ENCODE measurements at places on chromosomes 1 and 21. TPM values are rescaled to one million over a fixed set of nuclear protein-coding genes. Genes with fewer than 3 reads are reported as not detected.

- DNase-seq: peak; percentile 64
These were observed 56.8 kb downstream of the RPRD2 start for GRCh38 chr1:150420560-150421265.

DNA sequence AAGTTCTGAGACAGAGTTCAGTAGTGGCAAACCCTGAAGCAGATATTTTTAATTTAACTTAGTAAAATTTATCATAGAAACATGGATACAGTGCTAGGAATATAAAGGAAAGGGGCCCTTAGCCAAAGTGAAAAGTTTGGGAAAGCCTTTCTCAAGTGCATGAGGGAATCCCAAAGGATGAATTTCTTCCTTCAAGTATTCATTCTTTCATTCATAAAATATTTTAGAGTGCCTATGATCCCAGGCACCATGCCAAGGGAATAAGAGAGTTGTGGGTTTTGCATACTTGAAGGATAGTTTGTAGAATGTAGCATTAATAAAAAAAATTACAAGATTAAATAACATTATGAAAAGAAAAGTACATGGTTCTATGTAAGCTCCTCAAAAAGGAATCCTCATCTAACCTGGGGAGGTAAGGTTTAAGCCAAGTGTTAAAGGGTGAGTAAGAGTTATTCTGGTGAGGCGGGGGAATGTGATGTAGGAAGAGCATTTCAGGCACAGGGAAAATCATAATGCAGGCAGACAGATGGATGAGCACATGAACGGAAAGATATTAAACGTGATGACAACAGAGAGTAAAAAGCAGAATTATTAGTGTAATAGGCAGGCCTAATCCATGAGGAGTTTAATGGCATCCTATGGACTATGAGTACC, 40.4 kb upstream of the NTNG1 start:
- DNase-seq: no peak

- no peak for DNase-seq
These were observed 64.2 kb downstream of the SLX9 start for GRCh38 chr21:45004059-45004422.

DNA sequence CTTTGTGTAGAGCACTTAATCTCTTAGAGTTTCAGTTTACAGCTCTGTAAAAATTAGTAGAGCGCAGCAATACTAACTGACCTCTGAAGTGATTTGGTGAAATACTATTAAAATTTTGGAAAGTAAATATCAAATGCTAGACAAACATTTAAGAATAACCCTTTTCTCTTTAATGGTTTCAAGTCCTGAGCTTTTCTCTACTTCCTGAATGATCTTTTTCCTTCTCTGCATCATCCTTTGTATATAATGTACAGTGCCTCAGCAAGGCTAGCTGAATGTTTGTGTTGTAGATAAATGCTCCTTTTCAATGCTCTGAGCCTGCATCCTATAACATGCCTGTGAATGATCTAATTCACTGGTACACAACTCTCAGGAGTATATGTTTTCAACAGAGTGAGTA, 272.9 kb downstream of the ADGRL2 start:
- no peak for DNase-seq

- no peak for DNase-seq
These were observed 273.7 kb downstream of the BARHL2 start for GRCh38 chr1:90443354-90443753.

DNA sequence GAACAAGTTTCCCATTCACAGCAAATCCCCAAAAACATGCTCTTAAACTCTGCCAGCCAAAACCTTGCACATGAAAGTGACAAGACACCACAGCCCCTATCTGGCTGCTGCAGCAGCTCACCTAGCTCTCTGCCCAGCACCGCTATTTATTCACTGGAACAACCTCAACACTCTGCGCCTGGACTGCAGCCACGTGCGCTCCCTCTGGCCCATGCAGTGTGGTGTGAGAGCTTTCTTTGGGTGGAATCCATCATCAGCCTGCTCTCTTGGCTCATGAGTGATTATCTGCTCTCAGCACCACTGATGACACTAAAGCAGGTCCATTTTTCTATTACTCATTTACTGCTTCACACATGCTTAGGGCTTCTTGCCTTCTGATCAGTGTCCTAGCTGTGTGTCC, 11.4 kb downstream of the KCNJ6 start:
- no peak for DNase-seq

DNA sequence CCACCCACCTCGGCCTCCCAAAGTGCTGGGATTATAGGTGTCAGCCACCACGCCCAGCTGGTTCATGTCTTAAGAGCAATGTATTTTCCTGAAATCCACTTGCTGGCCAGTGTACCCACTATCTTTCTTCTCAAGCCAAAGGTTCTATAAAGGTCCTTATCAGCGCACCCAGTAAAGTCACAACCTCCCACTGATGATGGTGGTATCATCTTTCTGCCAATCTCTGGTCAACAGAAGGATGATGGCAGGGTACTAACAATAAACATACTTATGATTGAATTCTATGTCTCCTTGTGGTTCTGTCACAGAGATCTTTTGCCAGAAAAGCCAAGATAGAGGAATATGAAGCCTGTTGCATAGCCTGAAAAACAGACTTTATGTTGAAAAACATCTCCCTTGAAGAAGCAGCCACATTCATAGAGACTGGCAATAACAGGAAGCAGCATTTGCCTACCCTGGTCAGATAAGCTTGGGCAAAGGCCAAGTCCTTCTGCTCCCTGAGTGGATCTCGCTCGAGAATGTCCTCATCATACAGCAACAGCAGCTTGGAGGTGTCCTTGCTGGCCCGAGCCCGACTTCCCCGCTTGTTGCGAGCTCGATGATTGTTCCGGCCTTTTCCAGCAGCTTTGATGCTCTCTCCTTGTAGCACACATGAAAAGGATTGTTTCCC, 73.0 kb downstream of the DAP3 start:
- DNase-seq: no peak

DNA sequence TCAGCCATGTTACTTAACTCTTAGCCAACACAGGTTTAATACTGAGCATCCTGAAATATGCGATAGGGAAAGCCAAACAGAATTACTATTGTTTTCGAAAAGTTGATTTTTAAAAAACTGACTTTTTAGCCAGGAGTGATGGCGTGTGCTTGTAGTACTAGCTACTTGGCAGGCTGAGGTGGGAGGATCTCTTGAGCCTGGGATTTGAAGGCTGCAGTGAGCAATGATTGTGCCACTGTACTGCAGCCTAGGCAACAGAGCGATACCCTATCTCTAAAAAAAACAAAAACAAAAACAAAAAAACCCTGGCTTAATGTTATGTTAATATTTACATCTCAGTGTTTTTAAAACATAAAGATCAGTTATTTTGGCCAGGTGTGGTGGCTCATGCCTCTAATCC, 16.7 kb downstream of the NMNAT1 start:
- DNase-seq: no peak

- DNase-seq: peak; percentile 24
These were observed 1.9 kb downstream of the C1orf198 start for GRCh38 chr1:230866171-230867070.

GRCh38 chr1:196152086-196152485, 456.2 kb downstream of the KCNT2 start:
- DNase-seq: no peak

DNA sequence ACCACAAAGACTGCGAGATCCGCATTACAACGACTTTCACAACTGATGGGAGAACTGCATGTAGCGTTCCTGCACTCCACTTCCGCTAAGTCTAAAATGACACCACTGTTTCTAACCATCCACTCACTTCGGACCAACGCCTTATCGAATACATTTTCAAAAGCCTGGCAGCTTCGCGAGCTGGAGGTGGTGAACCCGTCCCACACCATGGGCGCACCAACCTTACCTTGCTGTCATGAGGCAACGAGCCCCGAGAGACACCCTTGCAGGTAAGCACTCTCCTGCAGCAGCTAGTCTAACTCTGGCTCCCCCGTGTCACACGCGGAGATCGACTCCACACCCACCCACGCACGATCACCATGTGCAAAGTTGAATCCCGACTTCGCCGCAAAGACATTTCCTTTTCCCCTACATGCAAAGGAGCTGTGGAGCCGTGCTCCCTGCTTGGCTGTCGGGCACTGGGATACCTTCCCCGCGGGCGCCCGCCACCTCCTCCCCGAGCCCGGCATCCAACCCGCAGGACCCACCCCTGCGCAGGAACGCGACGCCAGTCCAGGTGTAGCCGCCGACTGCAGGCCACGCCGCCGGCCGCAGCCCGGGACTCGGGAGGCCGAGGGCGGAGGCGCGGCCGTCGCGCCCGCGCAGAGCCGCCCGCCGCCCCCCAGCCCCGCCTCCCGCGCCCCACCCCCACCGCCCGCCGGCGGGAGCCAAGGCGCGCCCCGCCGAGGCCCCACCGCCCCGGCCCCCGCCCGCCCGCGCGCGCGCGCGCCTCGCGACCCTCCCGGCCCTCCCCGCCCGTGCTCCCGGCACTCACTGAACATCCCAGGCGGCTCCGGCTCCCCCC, 629 bp downstream of the TAF5L start:
- DNase-seq: peak; percentile 63

DNA sequence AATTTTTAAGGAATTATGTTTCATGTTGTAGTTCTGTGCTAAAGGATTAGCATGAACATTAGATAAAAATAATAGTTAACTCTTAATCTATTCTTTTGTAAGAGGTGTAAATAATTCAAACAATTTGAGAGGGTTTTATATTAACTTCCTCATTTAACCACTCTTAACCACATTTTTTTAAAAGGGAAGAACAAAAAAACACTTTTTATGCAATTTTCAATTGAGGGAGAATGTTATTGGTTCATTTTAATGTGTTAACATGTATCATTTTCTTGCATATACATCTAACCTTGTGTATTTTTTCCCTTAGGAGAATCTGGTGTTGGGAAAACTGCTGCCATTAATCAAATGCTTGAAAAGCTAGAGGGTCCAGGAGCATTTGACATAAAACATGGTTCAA, 169.0 kb downstream of the LBR start:
- no peak for DNase-seq

- DNase-seq: no peak
These were observed 2.9 kb upstream of the PTGFRN start for GRCh38 chr1:116906812-116907211.

- no peak for DNase-seq
These were observed 3.8 kb downstream of the NCDN start for GRCh38 chr1:35561297-35561971.

DNA sequence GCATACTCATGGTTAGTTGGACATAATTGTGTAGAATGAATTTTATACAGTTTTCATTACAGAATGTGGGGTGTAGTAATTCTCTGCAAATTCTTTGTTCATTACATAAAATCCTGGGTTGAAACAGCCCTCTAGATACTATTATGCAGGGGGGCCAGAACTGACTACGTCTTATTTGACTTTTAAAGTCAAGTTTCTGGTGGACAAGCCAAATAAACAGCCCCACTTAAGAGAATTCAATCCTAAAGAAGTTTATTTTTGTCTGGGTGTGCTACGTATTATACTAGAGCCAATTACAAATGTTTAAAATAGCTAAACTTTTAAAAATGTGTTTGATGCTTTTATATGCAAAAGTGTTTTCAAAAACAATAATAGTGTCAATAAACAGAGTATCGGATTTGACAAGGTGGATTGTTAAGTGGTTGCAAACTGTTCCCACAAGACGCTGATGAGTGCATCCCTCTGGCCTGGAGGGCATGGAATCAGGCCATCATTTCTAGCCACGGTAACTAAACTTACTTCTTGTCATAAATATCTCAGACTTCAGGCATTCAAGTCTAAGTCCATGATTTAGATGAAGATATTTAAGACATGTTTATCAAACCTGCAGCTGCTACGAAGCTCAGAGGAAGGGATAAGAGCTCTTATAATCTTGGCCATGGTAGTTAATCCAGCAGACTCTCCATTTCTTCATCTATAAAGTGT, 646.3 kb downstream of the KIF26B start:
- DNase-seq: no peak

The KIF2C gene
- total RNA-seq: 1.5 TPM

The LCE2B gene
- not detected for total RNA-seq

The HSD3B2 gene
- total RNA-seq: not detected

The PRMT2 gene
- 114 TPM for total RNA-seq

The ZNF593OS gene
- total RNA-seq: not detected

The FAM151A gene
- not detected for total RNA-seq

The GPR37L1 gene
- total RNA-seq: 0.09 TPM

The JAK1 gene
- 162 TPM for total RNA-seq

All from lung (tissue), 17 donors.